ENCODE measurements at places on chromosomes 6 and 20. TPM values are rescaled to one million over a fixed set of nuclear protein-coding genes. Genes with fewer than 3 reads are reported as not detected.
A peak's percentile ranks its signal among the peaks of the same experiment; 100 is the strongest.

PLAGL1 gene
- polyA plus RNA-seq: 43.2 TPM

GRCh38 chr6:152232501-152233151, 404.5 kb downstream of the SYNE1 start:
- DNase-seq: peak; percentile 46

ZNF391 gene
- polyA plus RNA-seq: 2.6 TPM

DNA sequence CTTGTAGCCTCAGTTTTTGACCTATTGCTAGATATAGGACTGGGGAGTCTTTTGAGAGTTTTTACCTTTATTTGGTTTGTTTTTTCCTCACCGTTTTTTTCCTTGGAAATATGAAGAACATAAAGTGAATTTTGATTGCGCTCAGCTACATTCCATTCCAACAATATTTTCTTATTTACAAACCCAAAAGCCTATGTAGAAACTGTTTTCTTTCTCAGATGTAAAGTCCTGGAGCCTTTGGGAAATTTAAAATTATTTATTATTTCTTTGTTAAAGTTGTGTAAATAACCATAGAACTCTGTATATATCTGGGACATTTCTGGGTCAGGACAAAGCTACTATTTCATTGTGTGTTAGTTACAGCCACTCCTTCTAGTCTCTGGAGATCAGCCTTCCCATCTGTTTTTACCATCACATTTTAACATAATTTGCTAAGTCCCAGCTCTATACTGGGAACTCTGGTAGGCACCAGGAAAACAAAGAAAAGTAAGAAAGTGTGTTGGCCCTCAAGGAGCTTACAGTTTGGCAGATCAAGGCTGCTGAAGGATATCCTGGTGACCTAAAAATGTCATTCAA, 68.8 kb downstream of the JAG1 start:
- DNase-seq: no peak

KCNS1 gene
- polyA plus RNA-seq: 0.16 TPM

DNA sequence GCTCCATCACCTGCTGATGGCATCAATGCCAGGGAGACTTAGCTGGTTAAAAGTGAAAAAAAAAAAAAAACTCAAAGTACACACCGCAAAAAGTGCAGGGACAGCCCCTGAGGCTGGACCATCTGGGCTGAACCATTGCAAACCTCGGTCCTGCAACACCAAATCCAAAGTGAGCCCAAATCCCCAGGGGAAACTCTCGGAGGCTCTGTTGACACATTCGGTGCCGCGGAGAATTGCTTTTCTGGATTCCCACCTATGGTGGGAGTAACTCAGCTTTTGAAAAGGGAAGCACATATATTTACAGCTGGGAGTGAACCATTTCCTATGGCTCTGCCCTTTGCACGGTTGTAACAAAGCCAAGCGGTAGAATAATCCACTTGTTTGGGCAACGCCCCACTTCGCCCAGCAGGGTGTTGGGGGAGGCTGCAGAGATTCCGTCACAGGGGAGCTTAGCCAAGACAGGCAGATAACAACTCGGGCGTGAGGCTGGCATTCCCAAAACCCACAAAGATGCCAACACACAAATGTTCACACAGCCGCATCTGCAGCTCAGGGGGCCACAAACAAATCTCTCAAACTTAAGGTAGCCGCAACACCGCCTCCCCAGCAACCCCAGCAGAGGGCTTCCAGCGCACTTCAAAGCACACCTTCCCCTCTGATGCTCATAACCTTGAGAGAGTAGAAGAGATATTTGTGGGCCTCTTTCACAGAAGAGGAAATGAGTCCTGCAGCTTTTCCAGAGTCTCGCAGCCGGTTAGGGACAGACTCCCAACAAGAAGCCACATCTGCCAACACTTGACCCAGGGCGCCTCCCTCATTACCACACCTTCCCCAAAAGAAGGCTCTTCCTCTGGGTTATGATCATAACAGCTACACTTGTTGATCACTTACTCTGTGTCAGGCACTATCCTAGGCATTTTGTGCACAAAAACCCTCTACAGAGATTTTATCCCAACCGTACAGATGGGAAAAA, 11.4 kb downstream of the ZC3H12D start:
- DNase-seq: no peak

FAM83B gene
- polyA plus RNA-seq: 0.72 TPM

GRCh38 chr6:108251252-108251651, 9.6 kb downstream of the SNX3 start:
- DNase-seq: no peak

ALDH5A1 gene
- 4.6 TPM for polyA plus RNA-seq

TBX18 gene
- polyA plus RNA-seq: 8.3 TPM

GRCh38 chr20:33555755-33556154, 65.9 kb downstream of the CBFA2T2 start:
- DNase-seq: no peak

- DNase-seq: no peak
Observed at GRCh38 chr6:116596815-116597214, 19.5 kb upstream of the RSPH4A start.

- no peak for DNase-seq
Observed at GRCh38 chr6:70221025-70221714, 81.7 kb downstream of the COL9A1 start.

- DNase-seq: no peak
Observed at GRCh38 chr20:49283176-49283702, 5.4 kb upstream of the ZNFX1 start.

DNA sequence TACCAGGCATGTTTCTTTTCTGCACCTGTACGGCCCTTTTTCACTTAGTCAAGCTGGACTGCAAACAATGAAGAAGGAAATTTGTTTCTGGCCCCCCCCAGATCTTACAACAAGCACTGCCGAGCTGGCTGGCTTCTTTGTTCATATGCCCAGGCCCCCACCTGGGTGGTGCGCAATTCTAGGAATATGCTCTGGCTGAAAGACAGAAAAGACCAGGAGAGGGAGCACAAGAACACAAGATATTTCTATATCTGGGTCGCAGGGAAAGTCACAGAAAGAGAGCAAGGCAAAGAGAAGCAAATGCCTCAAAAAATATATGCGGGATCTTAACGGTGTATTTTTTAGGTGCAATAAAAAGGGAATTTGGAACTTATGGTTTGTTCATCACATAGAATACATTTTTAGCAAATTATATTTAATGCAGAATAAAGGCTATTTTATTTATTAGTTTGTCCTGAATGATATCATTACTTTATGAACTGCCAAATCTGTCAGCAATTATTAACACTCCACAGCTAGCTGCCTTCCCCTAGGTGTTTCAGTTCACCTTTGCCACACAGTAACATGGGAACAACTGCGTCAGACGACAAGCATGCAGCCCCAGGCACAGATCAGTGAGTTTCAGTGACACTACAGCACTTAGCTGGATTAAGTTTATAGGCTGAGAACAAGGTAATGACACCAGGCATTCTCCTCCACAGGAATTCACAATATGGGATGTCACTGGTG, 76.5 kb downstream of the GJA10 start:
- DNase-seq: peak; percentile 62

DNA sequence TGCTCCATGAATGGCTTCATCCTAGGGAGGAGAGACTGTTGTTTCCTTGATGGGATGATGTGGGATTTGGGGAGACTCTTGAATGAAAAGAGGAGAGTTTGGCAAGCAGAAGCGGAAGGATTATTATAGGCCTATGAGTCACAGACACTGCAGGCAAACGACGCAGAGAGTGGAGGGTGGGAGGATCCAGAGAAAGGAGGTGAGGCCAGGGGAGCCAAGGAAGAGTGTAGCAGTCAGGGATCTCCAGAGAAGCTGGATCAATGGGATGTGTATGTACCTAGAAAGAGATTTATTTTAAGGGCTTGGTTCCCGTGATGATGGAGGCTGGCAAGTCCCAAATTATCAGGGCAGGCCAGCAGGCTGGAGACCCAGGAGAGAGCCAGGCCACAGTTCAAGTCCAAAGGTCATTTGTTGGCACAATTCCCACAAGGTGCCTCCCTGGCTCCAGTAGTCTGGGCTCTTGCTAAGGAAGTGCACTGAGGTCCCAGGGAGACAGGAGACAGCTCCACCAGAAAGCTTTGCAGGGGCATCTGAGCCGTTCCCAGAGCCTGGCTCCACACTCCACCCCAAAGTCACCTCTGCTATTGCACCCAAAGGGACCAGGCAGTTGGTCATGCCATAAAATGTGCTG, 76.0 kb downstream of the ADTRP start:
- no peak for DNase-seq

DNA sequence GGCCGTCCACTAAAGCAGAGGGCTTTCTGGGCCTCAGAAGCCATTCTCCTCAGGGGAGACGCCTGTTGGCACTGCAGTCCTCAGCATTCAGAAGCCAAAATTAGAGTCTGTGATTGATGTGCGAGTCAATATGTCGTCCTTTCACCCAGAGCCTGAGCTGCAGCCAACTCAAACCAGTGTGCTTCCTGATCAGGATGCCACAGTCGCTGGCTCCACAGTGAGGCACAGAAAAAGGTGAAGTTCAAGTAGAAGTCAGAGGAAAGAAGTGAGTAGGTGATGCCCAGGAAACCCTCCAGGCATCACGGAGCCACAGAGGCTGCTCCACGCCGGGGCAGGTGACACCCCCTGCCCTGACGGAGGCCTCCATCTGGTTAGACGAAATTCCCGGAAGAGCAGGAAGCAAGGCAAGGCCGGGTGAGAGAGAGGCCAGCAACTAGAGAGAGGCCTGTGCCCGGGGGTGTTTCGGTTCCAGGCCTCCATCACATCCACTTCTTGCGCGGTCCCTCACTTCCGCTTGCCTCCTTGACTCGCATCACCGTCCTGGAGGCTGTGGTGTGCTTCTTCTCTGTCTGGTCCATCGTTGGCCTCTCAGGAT, 177.7 kb upstream of the SNX9 start:
- DNase-seq: no peak

ALDH8A1 gene
- polyA plus RNA-seq: 0.60 TPM

DSE gene
- 18.4 TPM for polyA plus RNA-seq

DNA sequence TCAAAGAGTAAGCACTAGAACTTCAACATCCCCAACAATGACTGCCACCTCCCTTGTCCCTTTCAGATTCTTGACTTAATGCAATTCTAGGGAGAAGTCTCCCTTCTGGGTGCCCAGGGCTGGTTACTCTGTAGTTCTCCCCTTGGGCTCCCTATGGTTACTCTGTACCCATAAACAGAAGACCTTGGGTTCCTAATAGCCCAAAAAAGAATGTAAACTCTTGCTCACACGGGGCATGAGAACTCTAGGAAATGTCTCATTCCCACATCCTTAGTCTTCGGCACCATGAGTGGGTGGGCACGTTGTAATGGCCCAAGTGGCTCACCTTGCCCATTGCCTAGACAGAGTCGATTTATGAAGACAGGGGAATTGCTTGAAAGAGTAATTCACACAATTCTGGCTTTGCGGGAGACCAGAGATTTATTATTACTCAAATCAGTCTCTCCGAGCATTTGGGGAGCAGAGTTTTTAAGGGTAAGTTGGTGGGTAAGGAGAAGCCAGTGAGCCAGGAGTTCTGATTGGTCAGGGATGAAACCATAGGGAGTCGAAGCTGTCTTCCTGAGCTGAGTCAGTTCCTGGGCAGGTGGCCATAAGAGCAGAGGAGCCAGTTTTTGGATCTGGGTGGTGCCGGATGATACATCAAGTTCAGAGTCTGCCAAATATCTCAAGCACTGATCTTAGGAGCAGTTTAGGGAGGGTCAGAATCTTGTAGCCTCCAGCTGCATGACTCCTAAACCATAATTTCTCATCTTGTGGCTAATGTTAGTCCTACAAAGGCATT, 61.2 kb upstream of the SIRPG start:
- DNase-seq: no peak

DNA sequence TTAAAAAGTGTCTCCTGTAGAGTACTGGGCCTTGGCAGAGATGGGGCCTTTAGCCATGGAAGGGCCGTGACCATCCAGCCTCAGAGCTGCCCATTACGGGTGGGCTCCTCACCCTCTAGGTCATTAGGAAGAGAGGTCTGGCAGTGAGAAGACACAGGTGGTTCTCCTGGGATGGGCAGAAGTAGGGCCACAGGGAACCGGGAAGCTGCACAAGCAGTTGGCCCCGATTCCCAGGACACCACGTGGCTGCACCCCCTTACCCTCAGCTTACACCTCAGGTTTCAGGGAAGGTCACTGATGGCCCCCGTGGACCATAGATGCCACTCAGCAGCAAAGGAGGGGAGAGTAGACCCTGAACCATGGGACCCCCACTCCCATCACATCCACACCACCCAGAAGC, 1.6 kb downstream of the RAET1G start:
- no peak for DNase-seq

GRCh38 chr6:72212686-72213085, 326.3 kb downstream of the RIMS1 start:
- DNase-seq: no peak

DNA sequence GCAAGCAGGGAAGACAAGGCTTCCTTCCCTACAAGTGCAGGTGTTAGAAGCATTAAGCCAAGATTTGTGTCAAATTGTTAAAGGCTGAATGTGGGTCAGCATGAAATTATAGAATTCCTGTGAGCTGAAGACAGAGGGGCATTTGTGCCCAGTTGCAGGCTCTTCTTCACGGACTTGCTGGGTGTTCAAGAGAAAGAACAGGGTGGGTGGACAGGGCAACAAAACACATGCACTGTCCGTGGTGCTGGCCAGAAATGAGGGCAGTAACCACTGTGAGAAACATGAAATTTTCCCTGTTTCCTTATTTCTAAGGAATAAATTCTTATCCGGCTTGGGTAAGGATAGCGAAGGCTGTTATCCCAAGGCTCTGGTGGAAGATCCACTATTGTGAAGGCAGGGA, 579.5 kb upstream of the HTR1E start:
- DNase-seq: no peak

DNA sequence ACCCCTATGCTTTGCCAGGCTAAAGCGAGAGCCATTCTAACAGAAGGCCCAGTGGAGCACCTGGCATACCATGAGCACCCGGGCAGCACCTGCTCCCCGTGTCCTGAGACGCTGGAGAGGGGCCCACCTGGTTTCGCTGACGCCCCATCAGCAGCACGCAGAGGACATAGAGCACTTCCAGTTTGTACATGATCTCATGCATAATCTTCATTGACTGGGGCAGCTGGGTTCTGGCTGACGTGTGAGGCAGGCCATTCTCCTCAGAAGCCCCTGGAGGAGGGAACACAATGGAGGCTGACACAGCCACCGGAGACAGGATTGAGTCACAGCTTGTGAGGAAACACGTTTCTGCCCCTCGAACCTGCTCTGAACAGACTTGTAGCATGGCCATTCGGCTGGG, 65.4 kb downstream of the MYH7B start:
- no peak for DNase-seq

GRCh38 chr20:46255440-46256104, 52.7 kb downstream of the CDH22 start:
- DNase-seq: peak; percentile 33

ARG1 gene
- 0.53 TPM for polyA plus RNA-seq

DNA sequence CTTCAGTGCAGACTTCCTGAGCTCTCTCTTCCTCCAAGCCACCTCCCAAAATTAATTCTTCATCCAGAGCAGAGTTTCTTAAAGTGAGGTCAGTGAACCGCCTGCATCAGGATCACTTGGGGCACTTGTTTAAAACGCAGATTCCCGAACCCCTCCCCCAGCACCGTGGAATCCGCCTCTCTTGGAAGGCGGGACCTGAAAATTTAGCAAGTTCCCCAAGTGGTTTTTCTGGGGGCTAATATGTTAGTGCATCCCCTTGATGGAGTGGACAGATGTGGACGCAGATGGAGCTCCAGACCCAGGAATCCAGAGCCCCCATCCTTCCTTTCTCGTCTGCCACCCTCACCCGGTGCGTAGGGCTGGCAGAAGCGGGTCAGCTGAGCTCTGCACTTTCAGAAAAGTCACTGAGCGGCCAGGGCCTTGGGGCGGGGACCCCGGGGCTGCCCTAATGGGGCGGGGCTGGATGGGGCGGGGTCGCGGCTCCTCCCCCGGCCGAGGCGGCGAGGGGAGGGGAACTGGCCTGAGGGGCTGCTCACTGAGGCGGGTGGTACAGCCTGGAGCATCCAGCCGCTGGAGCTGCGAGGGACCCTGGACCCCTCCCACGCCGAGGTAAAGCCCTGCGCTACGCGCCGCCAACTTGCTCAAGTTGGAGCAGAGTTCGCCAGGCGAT, at the start of the genes DEFB124 and REM1:
Gene DEFB124, minus strand, starts transcription at position 370 of the 670 bp plus-strand sequence. CDS start 2,114 bp downstream, outside the sequence.
Gene REM1, plus strand, starts transcription at position 531 of the 670 bp plus-strand sequence. CDS start 1,158 bp downstream, outside the sequence.
- DNase-seq: no peak

- no peak for DNase-seq
Observed at GRCh38 chr20:64113444-64113775, 6.0 kb upstream of the NPBWR2 start.

Data from urinary bladder (tissue), 4 donors.